Thoracic aorta (tissue), 2 donors: ENCODE measurements at places on chromosomes 12 and 14. TPM values are rescaled to one million over a fixed set of nuclear protein-coding genes. Genes with fewer than 3 reads are reported as not detected.

DNA sequence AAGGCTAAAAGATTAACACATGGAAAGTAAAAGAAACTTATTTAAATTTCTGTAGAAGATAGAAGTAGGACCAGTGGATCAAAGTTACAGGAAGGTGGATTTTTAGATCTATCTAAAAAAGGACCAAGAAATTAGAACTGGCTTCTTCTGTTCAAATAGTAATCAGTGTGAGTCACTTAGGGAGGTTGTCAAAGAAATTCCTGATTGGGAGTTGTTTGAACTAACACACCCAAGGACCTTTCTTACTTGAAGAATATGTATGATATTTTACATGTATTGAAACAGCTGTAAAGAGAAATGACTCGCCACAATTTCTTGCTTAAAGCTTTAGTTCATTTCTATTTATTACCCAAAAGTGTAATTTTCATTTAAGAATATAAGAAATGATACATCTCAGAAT is 256.9 kb downstream of the RAD51B start:
- no peak for DNase-seq

Gene STXBP6
- total RNA-seq: 4.4 TPM

DNA sequence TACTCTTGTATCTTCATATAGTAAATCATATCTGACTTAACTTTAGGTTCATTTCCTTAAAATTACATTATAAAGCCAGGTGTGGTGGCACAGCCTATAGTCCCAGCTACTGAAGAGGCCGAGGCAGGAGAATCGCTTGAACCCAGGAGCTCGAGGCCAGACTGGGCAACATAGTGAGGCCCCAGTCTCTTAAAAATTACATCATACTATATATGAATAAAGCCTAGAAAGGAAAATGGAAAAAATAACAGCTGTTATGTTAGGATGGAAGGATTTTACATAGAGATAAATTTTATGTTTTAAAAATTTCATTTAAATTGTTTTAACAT is 4.2 kb downstream of the HECTD1 start:
- DNase-seq: no peak

GRCh38 chr12:48010366-48010970 is 6.2 kb upstream of the COL2A1 start:
- no peak for DNase-seq

GRCh38 chr12:92147491-92147890 is 1.8 kb upstream of the BTG1 start:
- no peak for DNase-seq

DNA sequence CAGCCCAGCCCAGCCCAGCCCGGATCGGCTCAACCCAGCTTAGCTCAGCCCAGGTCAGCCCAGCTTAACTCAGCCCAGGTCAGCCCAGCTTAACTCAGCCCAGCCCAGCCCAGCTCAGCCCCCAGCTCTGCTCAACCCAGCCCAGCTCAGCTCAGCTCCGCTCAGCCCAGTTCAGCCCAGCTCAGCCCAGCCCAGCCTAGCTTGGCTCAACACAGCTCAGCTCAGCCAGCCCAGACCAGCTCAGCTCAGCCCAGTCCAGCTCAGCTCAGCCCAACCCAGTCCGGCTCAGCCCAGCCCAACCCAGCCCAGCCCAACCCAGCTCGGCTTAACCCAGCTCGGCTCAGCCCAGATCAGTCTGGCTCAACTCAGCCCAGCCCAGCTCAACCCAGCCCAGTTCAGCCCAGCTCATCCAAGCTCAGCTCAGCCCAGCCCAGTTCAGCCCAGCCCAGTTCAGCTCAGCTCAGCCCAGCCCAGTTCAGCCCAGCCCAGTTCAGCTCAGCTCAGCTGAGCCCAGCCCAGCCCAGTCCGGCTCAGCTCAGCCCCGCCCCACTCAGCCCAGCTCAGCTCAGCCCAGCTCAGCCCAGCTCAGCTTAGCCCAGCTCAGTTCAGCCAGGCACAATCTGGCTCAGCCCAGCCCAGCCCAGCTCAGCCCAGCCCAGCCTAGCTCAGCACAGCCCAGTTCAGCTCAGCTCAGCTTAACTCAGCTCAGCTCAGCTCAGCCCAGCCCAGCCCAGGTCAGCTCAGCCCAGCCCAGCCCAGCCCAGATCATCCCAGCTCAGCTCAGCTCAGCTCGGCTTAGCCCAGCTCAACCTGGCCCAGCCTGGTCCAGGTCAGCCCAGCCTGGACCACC is 331.7 kb downstream of the TMEM121 start:
- no peak for DNase-seq

Gene NEUROD4
- total RNA-seq: not detected

Gene KRT73
- total RNA-seq: not detected

- no peak for DNase-seq
Measured at GRCh38 chr12:26471560-26471959, 276.2 kb downstream of the SSPN start.

Gene SLC41A2
- total RNA-seq: 67.1 TPM

- DNase-seq: no peak
Measured at GRCh38 chr14:69528143-69528542, 43.6 kb downstream of the PLEKHD1 start.

Gene PPFIA2
- 51.1 TPM for total RNA-seq

Gene AKAP5
- 4.3 TPM for total RNA-seq

Gene RTN1
- total RNA-seq: 129 TPM

DNA sequence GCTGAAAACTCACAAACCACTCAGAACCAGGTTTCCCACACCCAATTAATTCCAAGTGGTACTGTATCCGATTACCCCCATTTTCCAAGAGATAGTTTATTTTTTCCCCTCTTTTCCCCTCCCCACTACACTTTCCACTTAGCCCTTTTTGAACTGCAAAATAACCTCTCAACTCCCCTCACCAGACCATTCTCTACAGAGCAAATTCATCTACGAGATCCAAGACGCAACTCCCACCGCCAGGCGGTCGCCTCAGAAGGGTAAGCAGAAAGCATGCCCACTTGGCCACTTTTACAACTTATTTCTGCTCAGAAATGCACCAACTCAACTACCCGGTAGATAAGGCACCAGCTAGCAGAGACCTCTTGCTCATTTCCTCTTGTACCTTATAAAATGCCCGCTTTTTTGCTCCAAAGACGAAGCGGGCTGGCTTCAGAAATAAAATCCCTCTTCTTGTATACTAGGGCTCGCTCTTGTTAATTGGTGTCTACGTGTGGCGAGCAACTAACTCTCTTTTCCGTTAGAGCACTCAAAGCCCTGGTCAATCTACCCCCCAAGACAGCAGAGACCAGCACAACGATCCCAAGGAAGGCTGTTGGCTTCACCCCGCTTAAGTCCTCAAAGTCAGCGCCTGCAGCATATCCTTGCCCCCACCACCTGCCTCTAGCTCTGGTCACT is 910 bp upstream of the SRP54 start:
- no peak for DNase-seq

- no peak for DNase-seq
Measured at GRCh38 chr12:46266382-46266791, 2.5 kb downstream of the SLC38A1 start.

Gene TAS2R9
- total RNA-seq: not detected

DNA sequence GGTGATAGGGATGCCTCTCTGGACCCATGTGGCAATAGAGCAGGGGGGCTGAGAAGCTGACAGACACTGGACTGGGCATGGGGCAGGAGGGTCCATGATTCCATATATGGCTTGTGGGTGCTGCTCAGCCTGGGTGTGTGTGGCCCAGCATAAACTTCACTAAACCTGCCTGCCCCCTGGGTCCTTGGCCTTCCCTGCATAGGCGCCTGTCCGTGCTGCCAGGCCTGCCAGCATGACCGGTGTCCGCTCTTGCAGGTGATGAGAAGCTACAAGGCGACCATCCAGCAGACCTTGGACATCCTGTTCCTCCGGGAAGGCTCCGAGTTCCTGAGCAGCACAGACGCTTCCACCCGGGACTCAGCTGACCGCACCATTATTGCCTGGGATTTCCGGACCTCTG is 61.6 kb downstream of the BEGAIN start:
- DNase-seq: no peak

Gene C1S
- total RNA-seq: 715 TPM

Gene PAPOLA
- 81.9 TPM for total RNA-seq

- DNase-seq: no peak
Measured at GRCh38 chr12:122669397-122670070, 33.6 kb downstream of the HCAR2 start.

GRCh38 chr12:123122626-123123025 is 28.3 kb downstream of the PITPNM2 start:
- DNase-seq: no peak
